ENCODE measurements at places on chromosomes 7 and 10.

DNA sequence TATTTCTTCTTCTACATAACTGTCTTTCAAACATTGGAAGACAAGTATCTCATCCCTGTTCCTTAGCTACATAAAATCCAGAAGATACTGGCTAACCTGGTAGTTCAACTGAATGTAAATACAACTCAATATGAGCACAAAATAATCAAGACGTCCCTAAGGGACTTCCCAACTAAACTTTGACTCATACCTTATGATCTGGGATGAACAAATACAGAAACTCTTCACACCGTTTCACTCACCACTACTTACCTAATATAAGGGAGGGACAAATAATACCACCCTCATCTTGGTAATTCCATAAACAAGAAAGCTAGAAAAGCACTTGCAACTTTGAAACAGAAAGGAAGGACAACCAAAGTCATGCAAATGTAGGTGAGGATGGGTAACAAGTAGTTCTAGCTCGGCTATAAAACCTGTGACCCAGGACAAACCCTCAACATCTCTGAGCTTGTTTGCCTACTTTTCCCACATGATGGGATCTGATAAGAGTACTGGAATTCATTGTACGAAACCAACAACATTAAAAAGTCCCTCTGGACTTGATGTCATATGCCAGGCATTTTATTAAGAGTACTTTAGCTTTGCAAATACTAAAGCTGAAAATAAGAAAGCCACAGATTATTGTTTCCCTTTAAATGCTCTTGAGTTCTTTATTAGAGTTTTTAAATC lies 121.9 kb downstream of the STRA8 start:
- DNase-seq = no peak

GRCh38 chr10:30999070-30999712 lies 32.5 kb downstream of the ZNF438 start:
- DNase-seq = no peak

GRCh38 chr10:114031073-114031972 lies 12.3 kb upstream of the ADRB1 start:
- no peak for DNase-seq

GRCh38 chr10:110833941-110834628 lies 37.6 kb upstream of the PDCD4 start:
- DNase-seq = no peak

GRCh38 chr10:48839809-48840679 lies 99.6 kb downstream of the LRRC18 start:
- DNase-seq = no peak

DNA sequence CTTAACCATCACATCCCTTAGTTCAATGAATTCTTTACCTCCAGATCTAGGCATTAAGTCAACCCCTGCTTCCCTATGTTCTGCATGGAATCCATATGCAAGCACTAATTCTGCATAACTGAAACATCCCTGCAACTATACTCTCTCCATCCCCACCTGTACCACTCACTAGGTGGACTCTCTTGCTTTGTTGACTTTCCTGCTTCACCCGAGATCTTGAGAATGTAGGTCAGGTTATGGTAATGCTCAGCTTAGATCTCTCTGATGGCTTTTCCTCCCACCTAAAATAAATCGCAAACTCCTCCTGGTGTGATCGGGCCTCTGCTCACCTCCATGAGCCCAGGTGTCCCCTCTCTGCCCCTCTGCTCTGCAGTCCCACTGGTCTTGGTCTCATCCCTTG lies 92.4 kb upstream of the ADAM12 start:
- DNase-seq = no peak

DNA sequence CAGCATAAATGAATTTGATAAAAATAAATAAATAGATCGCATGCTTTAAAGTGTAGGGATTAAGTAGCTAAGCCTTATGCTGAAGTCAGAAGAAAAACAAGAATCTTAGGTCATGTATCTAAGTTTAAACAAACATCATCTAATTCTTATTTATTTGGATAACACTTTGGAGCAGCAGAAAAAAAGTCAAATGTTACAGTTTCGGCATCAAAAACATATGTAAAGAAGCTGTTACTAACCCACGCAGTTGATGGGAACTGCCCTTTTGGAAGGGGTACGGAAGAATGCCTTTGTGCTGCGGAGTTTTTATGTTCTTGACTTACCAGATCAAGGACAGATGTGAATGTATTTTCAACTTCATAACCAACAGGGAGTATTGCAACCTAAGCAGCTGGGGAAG lies 37.3 kb upstream of the HABP2 start:
- no peak for DNase-seq

Data from fibroblast of skin of left biceps (primary cell).